Ovary (tissue), 10 donors: ENCODE measurements at places on chromosomes 2 and 18.

GRCh38 chr2:187165936-187166610 is 282.0 kb downstream of the CALCRL start:
- DNase-seq: no peak

- no peak for DNase-seq
These were observed 372.8 kb upstream of the UBE2E3 start for GRCh38 chr2:180607514-180608049.

DNA sequence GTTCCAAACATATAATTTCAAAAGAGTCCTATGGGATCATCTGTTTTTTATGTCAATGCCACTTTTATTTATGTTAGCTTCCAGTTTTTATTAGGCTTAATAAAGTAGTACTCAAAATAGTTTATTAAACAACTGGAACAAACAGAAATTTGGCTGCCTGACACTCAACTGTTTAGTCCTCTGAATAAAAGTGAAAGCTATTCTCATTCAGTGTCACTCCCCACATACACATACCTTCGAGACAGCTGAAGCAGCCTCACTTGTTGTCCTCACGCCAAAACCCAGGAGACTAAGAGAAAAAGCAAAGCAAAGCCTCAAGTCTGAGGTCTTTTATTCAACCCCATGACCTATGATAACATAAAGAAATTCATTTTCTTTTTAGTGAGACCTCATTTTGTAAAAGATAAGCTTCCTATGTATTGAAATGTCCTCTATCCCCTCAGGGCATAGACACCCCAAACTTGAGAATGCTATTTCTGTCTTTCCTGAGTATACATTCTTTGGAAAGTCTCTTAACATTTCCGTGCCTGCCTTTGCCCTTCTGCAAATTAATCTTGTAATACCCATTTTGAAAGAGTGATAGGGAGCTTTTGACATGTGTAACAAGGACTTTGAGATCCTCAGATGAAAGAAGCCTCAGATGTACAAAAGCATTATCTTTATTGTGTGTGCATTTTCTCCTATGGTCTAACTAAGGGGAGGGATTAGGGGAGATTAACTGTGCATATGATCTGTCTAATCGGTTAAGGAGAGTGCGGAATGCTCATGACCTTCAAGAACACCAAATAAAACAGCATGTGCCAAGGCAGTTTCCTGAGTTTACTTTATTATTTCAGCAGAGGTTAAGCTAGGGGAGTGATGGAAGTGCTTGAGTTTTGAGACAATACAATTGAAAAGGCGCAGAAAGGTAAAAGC is 1523.7 kb upstream of the PIK3C3 start:
- DNase-seq: no peak

DNA sequence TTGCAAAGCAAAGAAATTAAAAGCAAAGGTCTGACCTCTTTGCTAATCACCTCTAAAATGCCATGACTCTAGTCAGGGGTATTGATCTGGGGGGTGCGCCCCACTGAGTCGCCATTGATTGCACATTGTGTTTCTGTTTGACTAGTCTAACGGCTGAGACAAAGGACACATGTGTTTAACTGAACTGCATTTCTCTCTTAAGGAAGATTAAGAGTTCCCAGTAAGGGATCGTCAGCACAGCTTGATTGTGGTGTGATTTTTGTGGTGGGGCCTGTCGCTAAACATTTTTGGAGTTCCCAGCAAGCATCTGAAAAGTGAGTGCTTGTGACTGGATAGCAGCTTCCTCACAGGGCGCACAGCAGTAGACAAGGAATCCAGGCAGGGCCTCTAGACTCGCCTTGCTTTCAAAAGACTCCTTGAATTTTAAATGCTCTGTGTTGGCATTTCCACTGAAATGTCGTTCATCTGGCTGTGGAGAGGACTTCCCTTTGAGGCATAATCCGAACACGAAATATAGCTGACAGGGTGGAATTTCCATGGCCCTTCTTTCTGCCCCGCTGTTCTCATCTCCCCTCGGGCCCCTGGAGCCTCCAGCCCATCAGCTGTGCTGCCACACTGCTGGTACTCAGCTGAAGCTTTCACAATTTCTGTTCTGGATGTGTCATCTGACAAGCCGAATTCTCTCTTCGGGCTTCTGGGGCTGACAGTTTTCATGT is 126.3 kb downstream of the FAM168B start:
- DNase-seq: no peak

DNA sequence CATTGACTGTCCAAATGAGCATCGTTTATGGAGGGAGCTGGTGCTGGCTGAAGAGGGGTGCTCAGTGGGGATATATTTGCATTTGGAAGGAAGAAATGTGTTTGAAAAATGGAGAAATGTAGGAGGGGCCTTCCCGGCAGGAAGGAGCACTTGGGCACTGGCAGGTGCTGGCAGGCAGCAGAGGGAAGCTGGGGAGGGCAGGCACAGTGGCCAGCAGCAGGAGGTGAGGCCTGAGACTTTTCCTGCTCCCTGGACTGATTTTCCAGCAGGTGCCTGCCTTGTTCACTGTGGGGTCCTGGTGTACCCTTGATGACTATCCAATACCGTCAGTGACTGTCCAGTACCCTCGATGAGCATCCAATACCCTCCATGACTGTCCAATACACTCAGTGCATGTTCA is 20.8 kb upstream of the HPCAL1 start:
- no peak for DNase-seq

GRCh38 chr2:43325107-43325811 is 98.9 kb upstream of the ZFP36L2 start:
- DNase-seq: no peak
